ENCODE measurements at places on chromosomes 3 and 15.
A peak's percentile ranks its signal among the peaks of the same experiment; 100 is the strongest.

DNA sequence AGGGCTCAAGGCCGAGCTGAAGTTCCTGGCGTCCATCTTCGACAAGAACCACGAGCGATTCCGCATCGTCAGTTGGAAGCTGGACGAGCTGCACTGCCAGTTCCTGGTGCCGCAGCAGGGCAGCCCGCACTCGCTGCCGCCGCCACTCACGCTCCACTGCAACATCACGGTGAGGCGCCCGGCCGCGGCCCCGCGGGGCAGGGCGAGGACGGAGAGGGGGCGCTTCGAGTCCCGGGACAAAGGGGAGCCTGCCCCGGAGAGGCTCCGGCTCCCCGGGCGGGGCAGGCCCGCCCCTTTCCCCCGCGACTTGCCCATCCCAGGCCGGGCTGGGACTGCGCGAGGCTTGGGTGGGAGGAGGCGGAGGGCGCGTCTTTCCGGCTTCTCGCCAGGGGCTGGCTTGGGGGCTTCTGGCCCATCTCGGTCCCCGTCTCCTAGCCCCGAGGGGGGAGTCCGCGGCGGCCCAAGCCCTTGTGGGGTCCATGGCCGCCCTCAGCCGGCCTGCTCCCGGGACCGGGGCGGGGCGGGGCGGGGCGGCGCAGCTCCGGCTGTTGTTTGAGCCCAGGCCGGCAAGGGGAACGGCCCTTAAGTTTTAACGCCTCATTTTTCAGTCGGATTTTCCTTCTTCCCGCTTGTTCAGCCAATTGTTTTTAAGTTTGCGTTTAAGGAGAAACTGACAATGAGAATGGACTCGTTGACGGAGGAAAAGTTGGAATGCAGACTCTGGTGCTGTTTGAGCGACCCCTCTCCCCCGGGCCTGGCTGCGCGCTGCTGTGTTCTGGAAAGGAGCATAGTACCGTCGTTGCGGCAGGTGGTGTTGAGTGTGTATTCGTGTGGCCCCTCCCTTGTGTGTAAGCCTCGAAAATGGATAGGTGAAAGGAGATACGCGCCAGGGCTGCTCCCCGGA lies 683 bp downstream of the UBE2Q2 start:
- DNase-seq = peak; percentile 23

DNA sequence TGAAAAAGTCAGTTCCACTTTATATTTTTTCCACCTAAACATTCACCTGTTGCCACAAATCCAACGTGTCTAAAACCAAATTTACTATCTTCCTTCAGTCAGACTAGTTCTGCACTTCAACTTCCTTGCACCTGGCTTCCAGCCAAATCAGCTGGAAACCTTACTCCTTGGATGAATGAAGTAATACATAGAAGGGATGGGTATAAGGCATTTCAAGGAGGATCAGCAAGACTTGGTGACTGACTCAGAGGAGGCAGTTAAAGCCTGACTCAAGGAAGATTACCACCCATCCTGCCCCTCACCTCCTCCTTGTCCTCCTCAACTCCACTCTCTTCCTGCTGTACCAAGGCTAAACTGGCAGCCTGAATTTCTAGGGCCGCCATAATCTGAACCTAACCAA lies 37.1 kb downstream of the QTRT2 start:
- DNase-seq = no peak

DNA sequence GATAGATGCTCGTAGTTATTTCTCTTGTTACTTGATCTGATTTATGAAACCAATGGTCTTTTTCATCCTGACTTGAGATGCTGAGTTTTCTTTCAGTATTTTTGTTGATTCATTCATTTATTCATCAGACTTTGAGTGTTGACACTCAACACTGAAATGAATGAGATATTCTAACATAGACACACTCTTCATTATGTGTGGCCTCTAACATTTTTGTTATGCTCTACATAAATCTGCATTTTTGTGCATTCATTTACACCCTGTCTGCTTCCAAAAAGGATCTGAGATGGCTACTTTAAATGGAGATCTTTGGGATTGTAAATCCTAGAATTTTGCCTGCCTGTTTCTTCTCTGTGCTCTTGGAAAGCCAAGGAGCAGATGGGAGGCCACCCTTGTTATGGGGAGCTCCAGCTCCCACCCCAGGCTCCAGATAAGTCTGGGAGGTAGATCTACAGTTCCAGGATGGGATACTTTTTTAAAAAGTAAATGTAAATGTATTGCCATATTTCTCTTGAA lies 287.2 kb upstream of the LRRFIP2 start:
- no peak for DNase-seq

DNA sequence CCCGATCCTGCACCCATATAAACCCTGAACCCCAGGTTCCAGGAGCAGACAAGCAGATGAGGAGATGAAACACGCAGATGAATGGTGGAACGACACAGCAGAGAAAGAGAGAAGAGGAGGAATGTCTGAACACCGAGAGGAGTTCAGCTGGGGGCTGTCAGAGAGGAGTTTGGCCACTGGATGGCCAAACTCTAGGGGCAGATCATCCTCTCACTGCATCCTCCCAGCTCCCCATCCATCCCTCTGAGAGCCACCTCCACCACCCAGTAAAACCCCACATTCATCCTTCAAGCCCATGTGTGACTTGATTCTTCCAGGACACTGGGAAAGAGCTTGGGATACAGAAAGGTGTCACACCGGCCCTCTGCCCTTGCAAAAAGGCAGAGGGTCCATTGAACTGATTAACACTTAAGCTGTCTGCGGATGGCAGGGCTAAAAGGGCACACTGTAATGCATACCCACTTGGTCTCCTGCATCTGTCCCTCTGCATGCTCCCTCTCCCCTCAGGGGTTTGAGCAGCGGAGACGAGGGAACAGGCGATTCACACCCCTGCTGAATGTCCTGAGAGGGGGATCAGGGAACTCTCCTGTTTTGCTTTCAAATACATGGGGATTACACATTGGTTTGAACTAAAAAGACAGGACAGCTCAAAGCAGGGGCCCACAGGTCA lies 53.8 kb downstream of the TMED3 start:
- DNase-seq = no peak

- DNase-seq = no peak
Measured at GRCh38 chr3:33787328-33788009, 11.0 kb upstream of the PDCD6IP start.

- DNase-seq = no peak
Measured at GRCh38 chr3:55935241-55935640, 448.1 kb upstream of the WNT5A start.

GRCh38 chr3:48655606-48656005 lies 7.1 kb downstream of the CELSR3 start:
- peak; percentile 46 for DNase-seq

DNA sequence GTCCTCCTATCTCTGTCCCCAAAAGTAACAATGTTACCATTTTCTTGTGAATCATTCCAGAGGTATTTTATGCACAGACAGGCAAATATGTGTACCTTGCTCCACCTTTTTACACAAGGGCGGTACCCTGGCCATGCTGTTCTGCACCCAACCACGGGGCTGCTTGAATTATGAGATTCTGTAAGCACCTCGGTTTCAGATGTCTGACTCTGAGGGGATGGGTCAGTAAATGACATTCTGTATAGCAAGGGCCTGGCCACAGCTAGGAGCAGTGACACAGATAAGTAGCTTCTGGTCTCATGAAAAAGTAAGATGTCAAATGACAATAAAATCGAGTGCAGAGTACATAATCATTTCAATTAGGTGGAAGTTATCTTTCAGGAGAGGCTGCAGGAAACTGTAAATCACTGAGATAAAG lies 30.4 kb upstream of the FLNB start:
- DNase-seq = no peak
